ENCODE measurements at places on chromosomes 11 and 22.

- ATAC-seq, result no peak
Measured at GRCh38 chr22:39546889-39547586, 14.5 kb upstream of the RPS19BP1 start.

DNA sequence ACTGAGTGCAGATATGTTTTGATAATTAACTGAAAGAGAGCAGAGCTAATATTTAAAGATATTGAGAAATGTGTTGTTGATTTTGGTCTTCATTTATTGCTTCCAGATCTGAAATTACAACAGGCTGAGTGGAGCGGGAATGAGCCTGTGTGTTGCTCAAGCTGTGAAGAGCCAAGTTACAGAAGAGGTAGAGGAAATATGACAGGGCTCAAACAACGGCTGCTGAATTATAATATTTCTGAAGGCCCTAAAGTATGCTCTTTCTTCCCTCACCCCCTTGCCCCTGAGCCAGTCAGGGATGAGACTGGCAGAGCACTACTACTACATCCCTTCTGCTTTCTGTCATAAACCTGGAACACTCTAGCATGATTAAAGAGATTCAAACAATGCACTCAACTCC lies 115.6 kb downstream of the FANCF start:
- no peak for ATAC-seq

DNA sequence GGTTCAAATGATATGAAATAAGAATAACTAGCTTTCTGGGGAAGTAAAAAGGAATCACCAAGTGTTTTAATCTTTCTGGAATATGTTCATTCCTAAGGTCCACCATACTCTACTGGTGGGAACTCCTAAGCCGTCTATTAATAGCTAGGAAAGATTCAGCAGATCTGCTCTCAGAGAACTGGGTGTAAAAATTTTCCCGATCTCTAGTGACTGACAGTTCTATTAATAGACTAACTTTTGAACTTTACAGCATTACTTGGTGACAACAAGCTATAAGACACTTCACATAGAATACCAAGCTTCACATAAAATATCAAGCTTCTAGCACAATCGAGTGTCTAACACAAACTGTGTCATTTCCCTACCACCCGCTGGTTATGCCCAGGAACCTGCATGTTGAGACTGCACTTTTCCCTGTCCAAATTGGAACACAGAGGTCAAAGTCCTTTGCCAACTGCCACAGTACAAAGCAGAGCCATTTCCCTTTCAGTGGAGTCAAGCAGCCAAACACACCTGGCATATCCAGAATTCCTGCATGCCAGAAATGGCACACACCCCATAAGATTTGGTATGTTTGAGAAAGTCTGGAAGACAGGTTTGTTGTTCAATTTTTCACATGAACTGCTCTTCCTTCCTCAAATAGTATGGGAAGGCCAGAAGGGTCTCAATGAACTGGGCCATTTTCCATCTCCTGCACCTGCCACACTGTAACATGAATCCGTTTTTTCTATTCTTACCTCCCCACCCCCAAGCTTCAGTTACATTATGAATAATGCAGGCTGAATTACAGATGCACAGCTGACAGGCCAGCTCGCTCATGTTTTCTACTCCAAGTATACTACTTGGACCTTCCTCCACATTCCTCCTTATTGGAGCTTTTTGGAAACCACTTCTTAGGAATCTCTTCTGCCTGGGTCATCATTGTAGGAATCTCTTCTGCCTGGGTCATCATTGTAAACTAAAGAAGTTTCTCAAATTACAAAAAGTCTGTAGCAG lies 3.7 kb downstream of the OSBP start:
- ATAC-seq, result no peak

GRCh38 chr11:10305262-10305963 lies 540 bp downstream of the ADM start:
- ATAC-seq, result no peak

- ATAC-seq, result no peak
Measured at GRCh38 chr11:25981998-25982397, 349.9 kb upstream of the ANO3 start.
